ENCODE measurements at places on chromosomes 4 and X.

- peak; percentile 99 for DNase-seq
These were observed 32.5 kb downstream of the FGFBP1 start for GRCh38 chr4:15906020-15906443.

GRCh38 chrX:132217203-132218073 lies 1.8 kb downstream of the RAP2C start:
- DNase-seq = peak; percentile 72

DNA sequence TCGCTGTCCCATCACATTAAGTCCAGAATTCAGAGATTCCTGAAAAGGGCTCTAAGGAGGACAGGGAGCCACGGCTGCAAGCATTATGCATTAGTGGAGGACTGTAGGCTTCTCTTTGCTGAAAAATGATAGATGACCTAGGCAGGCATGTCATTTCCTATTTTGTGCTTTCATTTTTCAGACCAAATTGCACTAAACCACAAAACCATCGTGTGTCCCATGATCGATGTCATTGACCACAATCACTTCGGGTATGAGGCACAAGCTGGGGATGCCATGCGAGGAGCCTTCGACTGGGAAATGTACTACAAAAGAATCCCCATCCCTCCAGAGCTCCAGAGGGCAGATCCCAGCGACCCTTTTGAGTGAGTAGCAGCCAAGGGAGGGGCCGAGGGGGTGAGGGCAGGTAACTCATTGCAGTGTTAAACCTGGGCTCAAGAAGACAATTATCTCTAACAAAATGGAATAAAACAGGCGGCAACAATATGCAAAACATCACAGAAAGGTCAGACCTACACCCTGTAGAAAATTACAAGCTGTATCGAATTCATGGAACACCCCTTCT lies 355.2 kb upstream of the GALNT7 start:
- no peak for DNase-seq

- peak; percentile 71 for DNase-seq
These were observed 88.1 kb downstream of the CCSER1 start for GRCh38 chr4:90215286-90215685.

DNA sequence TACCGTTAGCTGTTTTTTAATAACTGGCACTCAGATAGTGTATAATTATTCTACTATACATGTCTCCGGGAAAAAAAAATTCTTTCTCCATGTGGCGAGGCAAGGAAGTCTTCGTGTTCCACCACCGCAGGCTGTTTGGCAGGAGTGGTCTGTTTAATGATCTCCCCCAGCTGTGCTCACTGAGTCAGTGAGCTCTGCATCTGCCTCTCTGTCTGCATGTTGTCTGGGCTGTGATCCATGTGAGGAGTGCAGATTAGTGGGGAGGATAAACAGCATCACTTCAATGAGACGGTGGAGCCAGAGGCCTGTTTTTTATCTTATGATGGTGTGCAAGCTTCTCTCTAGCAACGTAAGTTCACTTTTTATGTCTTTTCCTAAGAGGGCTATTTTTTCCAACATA lies 69.8 kb downstream of the RPS3A start:
- no peak for DNase-seq

DNA sequence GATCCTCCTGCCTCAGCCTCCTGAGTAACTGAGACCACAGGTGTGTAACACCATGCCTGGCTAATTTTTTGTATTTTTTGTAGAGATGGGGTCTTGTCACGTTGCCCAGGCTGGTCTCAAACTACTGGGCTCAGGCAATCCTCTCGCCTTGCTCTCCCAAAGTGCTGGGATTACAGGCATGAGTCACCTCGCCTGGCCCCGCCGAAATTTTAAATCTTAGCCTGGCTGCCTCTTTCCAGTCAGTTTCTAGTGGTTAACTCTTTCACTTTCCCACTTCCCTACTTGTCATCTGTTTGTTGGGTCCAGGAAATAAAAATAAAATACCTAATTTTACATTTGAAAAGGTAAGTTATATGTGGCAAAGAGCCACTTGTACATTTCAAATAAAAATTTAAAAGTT lies 62.4 kb downstream of the TMEM165 start:
- DNase-seq = no peak

DNA sequence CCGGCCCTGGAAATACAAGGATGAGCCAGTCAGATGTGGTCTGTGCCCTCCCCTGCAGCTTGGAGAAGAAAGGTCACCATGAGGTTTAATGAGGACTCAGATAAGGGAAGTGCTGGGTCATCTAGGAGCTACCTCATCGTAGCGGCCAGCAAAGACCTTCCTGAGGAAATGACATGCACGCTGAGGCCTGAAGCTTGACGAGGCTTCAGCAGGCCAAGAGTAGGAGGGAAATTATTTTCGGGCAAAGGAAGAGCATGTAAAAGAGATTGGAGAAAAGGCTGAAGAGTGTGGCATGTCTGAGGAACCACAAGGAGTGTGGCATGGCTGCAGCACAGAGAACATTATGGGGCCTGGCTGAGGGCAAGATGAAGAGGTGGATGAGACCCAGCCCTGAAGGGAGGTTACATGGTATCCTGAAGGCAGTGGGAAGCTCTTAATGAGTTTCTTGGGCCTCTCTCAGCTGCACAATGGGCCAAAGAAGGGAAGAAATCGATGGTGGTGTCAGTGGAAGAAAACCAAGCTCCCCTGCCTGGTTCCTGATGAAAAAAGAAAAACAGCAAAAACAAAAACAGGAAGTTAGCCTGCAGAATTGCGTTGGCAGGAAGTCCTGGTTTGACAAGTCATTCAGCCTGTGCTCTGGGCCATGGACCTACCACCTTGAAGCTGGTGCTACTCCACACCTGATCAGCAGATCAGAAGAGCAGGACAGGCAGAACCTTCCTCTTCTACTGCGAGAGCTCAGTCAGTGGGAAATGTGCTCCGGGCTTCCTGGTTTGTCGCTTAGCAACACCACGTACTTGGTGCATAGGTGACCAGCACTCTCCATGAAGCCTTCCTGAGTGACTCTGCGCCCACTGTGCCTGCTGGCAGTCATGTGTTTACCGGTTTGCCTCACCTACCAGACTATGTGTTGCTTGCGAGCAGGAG lies 134.5 kb upstream of the KLF3 start:
- DNase-seq = peak; percentile 41

Data from bronchial epithelial cell (primary cell).